ENCODE measurements at places on chromosomes 6 and 20.

GRCh38 chr20:12715991-12716680 lies 292.6 kb upstream of the SPTLC3 start:
- DNase-seq = no peak

DNA sequence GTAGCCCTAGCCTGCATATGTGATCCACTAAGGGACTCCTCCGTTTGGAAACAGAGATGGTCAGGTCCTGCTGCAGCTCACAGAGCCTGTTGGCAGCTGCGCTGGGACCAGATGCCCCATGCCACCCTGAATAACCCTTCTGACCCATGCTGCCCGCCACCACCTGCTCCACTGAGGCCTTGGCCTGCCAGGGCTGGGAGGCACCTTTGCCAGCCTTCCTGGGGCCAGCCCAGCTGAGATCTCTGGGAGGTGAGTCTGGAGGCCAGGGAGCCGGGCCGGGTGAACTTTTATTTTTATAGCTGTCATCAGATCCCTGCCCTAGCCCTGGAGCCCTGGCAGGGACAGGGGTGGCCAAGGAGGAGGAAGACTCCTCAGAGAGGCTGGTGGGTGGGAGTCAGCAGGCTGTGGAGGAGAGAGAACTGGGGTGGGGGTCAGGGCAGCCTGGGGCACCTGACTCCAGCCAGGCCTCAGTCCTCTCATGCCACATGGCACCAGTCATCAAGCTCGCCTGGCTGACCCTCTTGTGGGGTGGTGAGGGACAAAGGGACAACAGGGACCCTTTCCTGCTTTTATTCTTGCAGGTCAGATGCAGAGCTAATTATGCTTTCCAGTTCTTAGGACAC lies 10.0 kb downstream of the CEBPB start:
- DNase-seq = no peak

GRCh38 chr6:26027491-26028211 lies 59.6 kb upstream of the HFE start:
- DNase-seq = no peak

DNA sequence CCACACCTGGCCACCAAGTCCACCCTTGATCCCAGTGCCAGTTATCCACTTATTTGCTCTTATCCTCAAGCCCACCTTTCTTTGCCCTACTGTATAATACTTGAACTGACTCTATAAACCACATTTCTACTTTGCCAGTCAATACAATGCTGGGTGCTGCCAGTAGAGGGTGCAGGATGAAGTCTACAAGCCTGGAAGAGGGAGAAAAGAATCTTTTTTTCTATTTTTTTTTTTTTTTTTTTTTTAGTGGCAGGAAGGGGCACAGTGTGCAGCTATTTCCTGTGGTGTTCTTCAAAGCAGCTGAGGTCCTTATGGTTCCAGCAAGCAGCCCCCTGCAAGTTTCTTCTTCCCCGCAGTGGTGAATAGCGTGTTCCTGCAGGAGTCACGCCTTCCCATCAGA lies 22.2 kb upstream of the GABRR1 start:
- no peak for DNase-seq

DNA sequence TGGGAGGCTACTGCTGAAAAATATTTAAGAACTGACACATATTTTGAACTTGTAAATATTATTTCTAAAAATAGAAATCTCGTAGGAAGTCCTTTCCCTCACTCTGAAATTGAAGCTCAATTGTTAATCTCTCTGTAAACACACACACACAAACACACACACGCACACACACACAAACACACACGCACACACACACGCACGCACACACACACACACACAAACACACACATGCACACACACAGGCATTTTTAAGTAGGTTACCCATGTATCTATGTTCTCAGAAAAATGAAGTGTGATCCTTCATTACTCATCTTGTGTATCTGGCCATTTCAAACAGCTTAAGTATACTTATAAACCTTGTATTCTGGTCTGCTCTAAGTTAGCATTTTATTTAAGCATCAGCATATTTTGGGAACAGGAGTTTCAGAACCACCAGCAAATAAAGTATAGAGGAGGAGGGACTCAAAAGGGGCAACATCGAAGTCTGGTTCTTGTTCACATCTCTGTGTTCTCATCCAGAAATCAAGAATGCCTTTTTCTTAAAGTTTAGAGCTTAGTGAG lies 11.6 kb downstream of the CCN6 start:
- DNase-seq = no peak

GRCh38 chr20:50469176-50469723 lies 40.9 kb upstream of the PTPN1 start:
- DNase-seq = no peak

DNA sequence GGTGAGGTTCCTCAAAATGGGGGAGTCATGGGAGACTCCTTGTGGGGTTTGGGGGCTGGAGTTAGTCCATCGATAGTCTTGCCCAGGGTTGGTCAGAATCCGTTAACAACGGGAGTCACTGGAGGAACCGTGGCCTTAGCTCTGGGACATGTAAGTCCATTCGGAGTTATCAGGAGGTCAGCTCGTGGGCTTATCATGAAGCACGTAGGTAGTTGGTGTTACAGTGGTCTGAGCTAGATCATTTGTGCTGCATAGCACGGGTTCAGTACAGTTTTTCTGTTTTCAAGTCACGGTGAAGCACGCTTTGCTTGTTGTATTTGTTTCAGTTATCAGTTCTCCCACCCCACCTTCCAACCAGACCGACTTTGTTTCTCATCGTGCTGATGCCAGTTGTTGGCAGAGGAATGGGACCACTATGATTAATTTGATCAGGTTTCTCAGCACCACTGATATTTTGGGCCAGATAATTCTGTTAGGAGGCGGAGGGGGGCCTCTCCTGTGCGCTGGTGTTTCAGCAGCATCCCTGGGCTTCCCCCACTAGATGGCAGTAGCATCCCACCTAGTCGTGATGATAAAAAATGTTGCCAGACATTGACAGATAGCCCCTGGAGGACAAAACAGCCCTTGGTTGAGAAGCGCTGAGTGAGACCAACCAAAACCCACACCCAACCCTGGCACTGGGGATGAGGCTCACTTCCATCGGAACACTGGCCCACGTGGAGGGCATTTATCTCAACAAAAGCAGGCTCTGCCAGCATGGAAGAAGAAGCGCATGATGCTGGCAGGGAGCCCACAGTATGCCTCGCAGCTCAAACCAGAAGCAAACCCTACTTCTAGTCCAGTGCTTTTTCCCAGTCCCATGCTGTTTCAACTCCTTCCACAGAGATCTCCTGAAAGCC lies 2.2 kb upstream of the APMAP start:
- DNase-seq = peak; percentile 50

- DNase-seq = peak; percentile 39
Observed at GRCh38 chr6:157981395-157982101, at the start of gene SYNJ2. SYNJ2 (plus strand) TSS chr6:157981863; CDS start chr6:157981962, 99 bp downstream.

DNA sequence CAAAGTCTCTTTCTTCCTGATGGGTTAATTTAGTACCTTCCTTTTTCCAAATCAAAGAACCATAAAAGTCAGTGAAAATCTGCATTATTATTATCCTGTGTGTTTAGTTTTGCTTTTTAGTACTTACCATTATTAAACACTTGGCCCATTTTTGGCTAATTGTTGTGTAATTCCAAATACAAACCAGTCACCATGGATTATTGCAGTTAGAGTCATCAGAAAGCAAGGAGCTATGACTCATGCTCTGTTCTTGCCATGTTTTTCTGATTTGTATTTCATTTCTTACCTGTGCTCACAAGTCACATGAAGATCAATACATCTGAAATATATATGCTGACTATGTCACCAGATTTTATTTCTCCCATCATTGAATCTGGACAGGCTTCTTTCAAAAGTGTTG lies 31.3 kb downstream of the SLC22A3 start:
- DNase-seq = no peak

DNA sequence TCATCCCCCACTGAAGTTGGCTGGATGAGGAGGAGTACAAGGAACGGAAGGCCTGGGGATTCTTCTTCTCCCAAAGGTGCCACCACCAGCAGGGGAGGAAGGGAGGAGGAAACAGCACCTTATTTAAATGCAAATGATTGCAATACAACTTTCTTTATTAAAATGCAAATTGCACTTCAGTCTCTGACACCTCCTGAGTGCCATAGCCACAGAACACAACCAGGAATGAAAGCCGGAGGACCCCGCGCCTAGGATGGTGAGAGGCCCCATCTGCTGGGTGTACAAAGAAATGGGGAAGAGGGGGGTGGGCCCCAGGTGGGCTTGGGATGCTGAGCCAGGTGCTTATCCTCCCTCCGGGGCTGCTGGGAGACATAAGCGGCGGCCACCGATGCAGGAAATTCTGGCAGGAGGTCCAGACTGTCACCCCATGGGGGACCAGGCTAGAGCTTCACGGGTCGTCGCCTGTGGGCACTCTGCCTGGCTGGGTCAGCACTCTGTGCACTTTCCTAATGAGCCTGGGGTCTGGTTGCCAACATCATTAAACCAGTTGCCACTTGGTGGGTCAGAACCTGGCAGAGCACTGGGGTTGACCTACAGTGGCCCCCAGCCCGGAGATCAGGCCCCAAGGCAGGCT lies 154.2 kb upstream of the MLN start:
- DNase-seq = no peak

- no peak for DNase-seq
Observed at GRCh38 chr20:24911461-24911860, 37.6 kb upstream of the CST7 start.

GRCh38 chr6:37168163-37168758 lies 1.7 kb upstream of the PIM1 start:
- no peak for DNase-seq

GRCh38 chr6:46323966-46324622 lies 153.3 kb upstream of the ENPP5 start:
- DNase-seq = no peak

All from DMS153 (cell line).